Activated naive CD8-positive, alpha-beta T cell treated with anti-CD3 and anti-CD28 coated beads, Interleukin-2, amount 10 ng/mL, durations not matched to agents 7 days and 5 days (primary cell): ENCODE measurements at places on chromosomes 12 and 14. TPM values are rescaled to one million over a fixed set of nuclear protein-coding genes. Genes with fewer than 3 reads are reported as not detected.

- no peak for DNase-seq
Measured at GRCh38 chr14:56686416-56686815, 106.8 kb downstream of the TMEM260 start.

- DNase-seq = no peak
Measured at GRCh38 chr12:268483-268840, 5.8 kb upstream of the SLC6A13 start.

DNA sequence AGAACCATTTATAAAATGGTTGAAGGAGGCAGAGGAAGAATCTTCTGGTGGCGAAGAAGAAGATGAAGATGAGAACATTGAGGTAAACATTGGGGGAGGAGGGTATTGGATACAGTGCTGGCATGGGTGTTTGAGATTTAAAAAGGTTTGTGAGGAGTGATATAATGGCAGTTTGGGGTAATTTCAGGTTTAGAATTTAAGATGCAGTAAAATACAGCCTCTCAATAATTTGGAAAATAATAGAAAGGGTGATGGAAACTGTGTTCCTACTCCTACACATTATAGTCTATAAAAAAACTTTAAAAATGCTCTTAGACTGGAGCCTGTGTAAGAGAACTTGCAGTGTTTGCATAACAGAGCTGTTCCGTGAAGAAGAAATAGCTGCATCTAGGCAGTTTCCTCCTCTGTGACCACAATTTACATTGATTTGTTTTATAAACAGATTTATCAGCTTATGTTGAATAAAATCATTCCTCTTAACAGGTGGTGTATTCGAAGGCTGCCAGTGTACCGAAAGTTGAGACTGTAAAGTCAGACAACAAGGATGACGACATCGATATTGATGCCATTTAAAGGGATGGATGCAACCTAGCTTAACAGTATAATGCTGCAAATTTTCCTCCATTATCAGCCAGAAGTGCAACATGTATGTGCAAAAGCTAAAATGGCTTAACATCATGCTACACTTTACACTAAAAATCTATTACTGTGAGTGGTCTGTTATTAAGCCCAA, 6.6 kb downstream of the EIF5 start:
- DNase-seq = no peak

- no peak for DNase-seq
Measured at GRCh38 chr12:15200641-15201040, 20.6 kb downstream of the RERG start.

DNA sequence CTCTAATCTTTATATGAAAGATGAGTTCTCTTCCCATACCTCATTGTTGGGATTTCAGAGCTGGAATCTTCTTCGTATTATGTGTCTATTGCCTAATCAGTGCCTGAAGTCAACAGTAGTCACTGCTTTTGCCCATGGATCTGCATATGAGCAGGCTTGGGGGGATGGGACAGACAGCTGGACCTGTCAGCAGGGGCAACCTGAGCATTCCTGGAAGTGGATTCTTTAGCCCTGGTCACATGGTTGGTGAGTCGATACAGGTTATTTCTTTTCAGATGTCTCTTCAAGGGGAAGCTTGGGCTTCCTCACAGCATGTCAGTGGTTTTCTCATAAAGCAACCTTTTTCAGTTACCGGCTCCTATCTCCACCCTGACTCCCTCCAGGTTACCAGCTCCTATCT, 97.3 kb upstream of the RBM19 start:
- no peak for DNase-seq

Gene KERA
- total RNA-seq = not detected

Gene SEC23A
- 66.8 TPM for total RNA-seq

Gene ACSS3
- not detected for total RNA-seq

Gene GSKIP
- total RNA-seq = 16.9 TPM

Gene IPO4
- 32.2 TPM for total RNA-seq
